ENCODE measurements at places on chromosomes 1 and 21. TPM values are rescaled to one million over a fixed set of nuclear protein-coding genes. Genes with fewer than 3 reads are reported as not detected.
A peak's percentile ranks its signal among the peaks of the same experiment; 100 is the strongest.

DNA sequence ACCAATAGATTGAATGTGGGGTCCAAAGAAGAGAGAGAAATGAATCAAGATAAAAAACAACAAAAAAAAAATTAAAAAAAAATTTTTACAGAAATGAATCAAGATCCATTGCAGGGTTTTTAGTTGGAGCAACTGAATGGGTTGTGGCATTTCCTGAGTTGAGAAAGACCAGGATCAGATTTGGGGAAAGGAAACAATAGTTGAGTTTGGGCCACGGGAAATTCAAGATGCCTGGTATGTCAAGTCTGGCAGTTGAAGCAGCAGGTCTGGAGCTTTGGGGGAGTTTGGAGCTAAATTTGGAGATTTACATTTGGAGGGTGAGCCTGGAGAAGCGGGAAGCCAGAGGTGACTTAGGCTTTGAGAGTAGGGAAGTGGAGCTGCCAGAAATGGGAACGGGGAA, 22.6 kb downstream of the ATP8B2 start:
- H3K4me3 ChIP-seq, result no peak overlapping the region
- H3K36me3 ChIP-seq, result peaks cover 48% of the 10 kb centered on the region
- H3K27me3 ChIP-seq, result peaks cover 11% of the 10 kb centered on the region
- no peak for DNase-seq

The ELAVL4 gene
- not detected for total RNA-seq

DNA sequence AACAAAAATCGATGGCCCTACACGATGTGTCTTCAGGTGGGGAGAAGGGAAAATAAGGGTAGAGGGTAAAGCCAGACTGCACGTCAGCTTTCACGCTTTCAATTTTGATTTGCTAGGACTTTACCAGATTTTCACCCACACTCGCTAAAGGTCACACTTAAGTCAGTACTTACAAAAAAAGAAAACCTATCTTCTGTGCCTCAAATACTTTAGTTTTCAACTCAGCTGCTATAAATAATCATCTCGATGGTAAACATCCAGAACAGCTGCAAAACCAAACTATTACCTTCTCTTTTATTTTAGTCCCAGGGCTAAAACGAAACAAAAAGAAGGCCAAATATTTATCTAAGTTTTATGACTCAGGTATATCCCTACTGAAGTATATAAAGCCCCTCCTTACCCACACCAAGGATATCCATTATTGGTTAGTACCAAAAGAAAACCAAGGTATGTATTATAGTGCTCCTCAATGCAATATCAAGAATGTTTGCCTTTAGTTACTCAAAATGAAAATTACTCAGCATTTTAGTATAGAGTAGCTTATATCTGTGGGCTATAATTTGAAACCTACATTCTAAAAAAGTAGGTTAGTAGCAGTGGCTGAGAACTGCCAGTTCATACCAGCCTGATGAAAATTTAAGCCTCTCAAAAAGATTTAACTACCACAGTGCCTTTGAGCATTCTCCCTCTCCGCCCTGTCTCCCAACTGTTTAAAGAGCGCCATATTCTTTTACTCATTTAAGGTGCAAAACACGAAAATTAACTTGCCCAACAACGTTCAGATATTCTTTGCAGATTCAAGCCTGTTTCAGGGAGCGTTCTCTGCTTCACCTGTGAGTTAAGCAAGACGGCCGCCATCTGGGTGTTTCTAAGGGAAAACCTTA, 1.5 kb downstream of the CSDE1 start:
- H3K4me1 ChIP-seq, result peaks cover 25% of the 10 kb centered on the region
- peak; percentile 49 for DNase-seq
- no peaks in the 10 kb centered on the region for H3K36me3 ChIP-seq
- peak overlapping the region; percentile 96 for H3K27ac ChIP-seq

The ADORA3 gene
- total RNA-seq, result 0.40 TPM

The BTBD19 gene
- total RNA-seq, result 5.7 TPM

DNA sequence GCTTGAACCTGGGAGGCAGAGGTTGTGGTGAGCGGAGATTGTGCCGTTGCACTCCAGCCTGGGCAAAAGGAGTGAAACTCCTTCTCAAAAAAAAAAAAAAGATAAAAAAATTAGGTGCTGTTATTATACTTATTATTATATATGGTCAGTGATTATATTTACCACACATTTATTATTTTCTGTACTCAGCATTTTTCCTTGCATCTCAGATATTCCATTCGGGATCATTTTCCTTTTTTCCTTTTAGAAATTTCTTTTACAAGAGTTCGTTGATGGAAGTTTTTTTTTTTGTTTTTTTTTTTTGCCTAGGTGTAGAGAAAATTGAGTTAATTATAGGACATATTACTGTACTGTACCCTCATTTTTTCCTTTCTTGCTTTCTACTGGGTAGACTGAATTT, 13.5 kb downstream of the CCDC30 start:
- no peak for DNase-seq
- no peaks in the 10 kb centered on the region for H3K4me1 ChIP-seq
- no peak overlapping the region for H3K4me3 ChIP-seq
- no peak overlapping the region for H3K27ac ChIP-seq
- H3K36me3 ChIP-seq, result peaks cover 2% of the 10 kb centered on the region
- no peaks in the 10 kb centered on the region for H3K27me3 ChIP-seq

The THEM5 gene
- total RNA-seq, result not detected

The FMO3 gene
- total RNA-seq, result not detected

DNA sequence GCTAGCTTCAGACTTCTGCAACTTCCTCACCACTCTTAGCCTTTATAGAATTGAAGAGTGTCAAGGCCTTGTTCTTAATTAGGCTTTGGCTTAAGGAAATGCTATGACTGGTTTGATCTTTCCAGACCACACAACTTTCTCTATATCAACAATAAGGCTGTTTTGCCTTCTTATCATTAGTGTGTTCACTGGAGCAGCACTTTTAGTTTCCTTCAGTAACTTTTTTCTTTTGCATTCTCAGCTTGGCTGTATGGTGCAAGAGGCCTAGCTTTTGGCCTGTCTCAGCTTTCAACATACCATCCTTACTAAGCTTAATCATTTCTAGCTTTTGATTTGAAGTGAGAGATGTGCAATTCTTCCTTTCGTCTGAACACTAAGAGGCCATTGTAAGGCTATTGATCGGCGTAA, 8.6 kb downstream of the PRKACB start:
- no peak overlapping the region for H3K4me3 ChIP-seq
- no peaks in the 10 kb centered on the region for H3K27me3 ChIP-seq
- peaks cover 3% of the 10 kb centered on the region for H3K36me3 ChIP-seq
- peak overlapping the region; percentile 23 for H3K27ac ChIP-seq
- no peak for DNase-seq

The SERINC2 gene
- 0.40 TPM for total RNA-seq

DNA sequence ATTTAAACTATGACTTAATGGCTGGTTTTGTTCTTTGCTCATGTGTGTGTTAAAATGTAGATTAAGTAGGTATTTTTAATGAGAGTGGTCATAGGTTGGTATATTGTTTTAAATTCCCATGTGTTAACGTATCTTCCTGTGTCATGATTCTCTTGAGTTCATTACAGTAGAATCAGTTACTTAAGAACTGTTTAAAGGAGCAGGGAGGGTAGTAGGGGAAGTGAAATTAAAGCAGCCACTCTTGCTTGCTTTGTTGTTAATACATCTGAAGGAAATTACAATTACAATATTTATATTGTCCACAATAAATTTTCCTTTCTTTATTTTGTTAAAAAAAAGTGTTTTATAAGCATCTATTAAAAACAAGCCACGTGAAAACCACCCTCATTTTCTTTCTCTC, 119.2 kb upstream of the KIAA1614 start:
- H3K4me1 ChIP-seq, result no peaks in the 10 kb centered on the region
- H3K27me3 ChIP-seq, result no peaks in the 10 kb centered on the region
- no peak overlapping the region for H3K4me3 ChIP-seq
- DNase-seq, result no peak

The RAB25 gene
- 0.82 TPM for total RNA-seq

The OVAAL gene
- total RNA-seq, result not detected

- no peak overlapping the region for H3K27ac ChIP-seq
- DNase-seq, result no peak
- no peaks in the 10 kb centered on the region for H3K4me1 ChIP-seq
- H3K27me3 ChIP-seq, result no peaks in the 10 kb centered on the region
- H3K4me3 ChIP-seq, result no peak overlapping the region
These were observed 55.6 kb upstream of the GCLM start for GRCh38 chr1:93964777-93965200.

Data from natural killer cell (primary cell).